Left cardiac atrium (tissue), 4 donors: ENCODE measurements at places on chromosomes 7 and 10. TPM values are rescaled to one million over a fixed set of nuclear protein-coding genes. Genes with fewer than 3 reads are reported as not detected.

DEPP1 gene
- total RNA-seq: 36.7 TPM

CRYGN gene
- 0.53 TPM for total RNA-seq

GRCh38 chr10:24944512-24945255 is 7.7 kb downstream of the PRTFDC1 start:
- no peak for DNase-seq

DNA sequence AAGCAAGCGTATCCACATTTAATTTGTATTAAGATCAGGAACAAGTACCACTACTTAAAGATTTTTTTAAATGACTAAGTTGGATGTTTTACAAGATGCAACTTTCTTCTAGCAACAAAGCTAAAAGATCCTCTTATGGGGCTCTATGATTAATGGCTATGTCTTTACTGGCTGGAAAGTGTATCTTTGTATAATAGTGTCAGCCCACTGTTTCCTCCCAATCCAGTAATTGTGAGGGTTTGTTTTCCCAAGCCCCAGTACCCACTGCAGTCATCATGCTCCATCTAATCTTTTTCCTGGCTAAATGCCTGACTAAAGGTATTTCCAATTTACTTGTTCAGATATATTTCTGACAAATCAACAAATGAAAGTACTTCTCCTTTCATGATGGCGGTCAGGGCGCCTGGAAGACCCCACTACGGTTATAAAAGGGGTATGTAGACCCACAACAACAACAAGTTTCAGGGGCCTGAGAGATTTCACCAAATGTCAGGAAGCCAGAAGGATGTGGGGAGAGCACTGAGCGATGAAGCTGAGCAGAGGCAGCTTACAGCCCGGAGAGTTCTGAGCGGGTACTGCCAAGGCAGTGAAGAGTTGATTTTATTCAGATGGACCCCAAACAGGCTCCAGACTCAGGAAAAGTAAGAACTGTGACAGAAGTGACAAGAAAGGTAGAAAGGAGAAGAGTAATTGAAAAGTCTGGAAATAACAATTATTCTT is 222.6 kb upstream of the KLF14 start:
- no peak for DNase-seq

GRCh38 chr7:35498416-35498815 is 196.5 kb downstream of the HERPUD2 start:
- DNase-seq: no peak

GRCh38 chr7:139361523-139361922 is 1.8 kb downstream of the LUC7L2 start:
- no peak for DNase-seq

GRCh38 chr10:49649294-49649693 is 30.2 kb upstream of the C10orf53 start:
- DNase-seq: no peak

DNA sequence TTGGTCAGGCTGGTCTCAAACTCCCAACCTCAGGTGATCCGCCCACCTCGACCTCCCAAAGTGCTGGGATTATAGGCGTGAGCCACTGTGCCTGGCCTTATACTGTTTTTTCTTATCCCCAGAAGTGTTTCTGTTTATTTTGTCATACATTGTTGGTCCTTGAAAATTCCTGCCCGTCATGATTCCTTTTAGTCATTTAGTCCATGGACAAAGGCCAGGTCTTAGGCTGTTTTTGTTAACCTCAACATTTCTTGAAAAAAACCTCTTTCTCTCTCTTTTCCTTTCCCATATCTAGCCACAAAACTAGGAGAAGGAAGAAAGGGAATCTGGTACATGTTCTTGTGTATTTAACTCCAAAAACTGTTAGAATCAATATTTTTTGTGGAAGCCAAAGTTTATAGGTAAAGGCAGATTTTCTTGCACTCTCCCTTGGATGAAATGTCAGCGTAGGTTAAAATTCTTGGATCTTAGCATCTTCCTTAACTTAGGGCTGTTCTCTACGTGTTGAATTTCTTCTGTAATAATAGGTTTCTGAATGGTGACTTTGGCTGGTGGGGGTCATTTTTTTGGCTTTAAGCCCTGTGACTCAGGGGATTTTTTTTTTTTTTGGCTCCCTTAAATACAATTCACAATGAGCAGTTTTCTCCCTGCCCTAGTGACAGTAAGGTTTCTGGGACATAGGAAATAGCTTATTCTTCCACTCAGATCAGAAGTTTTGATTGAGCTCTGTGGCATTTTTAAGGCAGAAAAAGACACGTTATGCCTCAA is 500.8 kb downstream of the AUTS2 start:
- no peak for DNase-seq

GRCh38 chr7:40306596-40306995 is 171.8 kb downstream of the SUGCT start:
- DNase-seq: no peak
